Stimulated activated CD8-positive, alpha-beta memory T cell treated with anti-CD3 and anti-CD28 coated beads, Interleukin-7, amount 100 ng/mL, for 24 hours (primary cell): ENCODE measurements at places on chromosomes 2 and 18.

- DNase-seq: no peak
These were observed 1272.7 kb upstream of the TMEFF2 start for GRCh38 chr2:193467276-193467987.

DNA sequence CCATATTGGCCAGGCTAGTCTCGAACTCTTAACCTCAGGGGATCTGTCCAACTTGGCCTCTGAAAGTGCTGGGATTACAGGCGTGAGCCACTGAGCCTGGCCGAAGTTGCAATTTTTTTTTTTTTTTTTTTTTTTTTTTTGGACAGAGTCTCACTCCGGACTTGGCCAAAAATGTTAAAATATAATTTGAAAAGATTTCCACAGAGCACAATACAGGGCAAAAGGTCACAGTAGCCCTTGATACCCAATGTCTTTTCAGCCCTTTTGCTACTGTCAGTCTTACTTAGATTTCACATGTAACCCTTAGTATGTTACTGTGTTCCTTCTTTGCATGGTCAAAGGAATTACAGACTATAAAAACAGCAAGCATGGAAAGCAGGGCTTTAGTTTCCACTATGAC lies 42.6 kb upstream of the MAPRE2 start:
- DNase-seq: no peak

GRCh38 chr2:202750763-202751427 lies 116.1 kb downstream of the FAM117B start:
- DNase-seq: no peak

DNA sequence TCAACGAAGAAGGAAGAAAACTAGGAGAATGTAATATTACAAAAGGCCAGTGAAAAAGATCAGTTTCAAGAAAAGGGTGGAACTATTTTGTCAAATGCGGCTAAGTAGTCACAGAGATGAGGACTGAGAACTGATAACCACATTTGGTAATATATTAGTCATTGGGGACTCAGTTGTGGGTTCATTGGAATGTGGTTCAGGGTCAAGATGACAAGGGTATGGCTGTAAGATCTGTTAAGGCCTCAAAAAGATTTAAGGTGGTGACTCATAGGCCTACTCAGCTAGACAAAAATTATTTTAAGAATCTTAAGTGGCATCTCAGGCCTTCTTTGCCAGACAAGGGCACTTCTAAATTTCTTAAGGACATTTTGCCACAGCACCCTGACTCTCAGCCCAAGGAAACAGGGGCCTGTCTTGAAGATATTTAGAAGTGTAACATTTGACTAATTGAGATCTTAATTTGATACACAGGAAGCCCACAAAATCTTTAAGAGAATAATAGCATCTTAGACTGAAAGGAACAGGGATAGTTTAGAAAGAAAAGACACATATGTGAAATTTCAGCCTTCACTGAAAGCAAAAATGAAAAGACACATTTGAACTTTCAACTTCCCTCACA lies 81.3 kb downstream of the STRADB start:
- no peak for DNase-seq

- no peak for DNase-seq
These were observed 161.2 kb upstream of the PIEZO2 start for GRCh38 chr18:11310476-11311086.

DNA sequence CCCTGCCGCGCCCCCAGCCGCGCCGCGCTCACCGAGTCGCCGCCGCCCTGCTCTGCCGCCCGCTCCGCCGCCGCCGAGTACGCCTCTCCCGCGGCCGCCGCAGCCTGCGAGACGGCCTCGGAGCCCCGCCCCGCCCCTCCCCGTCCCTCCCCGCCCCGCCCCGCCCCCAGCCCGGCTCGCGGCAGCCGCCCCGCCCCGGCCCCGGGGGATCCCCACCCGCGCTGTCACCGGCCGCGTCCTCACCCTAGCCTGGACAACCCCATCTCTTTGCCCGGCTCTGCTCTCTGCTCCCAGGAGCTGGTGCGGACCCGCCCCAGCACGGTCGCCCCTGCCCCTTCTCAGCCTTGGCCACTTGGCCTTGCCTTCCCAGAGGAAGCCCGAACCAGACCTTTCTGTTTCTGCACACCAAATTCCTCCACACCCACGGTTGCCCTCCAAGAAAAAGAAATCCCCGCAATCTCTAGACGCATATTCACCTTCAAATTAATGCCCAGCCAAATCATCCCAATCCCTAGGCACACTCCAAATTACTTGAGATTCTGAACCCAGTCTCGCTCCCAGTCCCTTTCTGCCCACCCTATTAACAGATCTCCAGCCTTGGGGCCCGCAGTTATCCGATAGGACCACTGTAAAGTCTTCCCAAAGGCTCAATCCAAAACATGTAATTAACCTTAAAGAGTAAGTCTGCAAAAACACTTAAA lies at the start of gene CYRIA:
Gene CYRIA (minus strand): TSS at position 87 of the 701 bp plus-strand sequence. CDS start 77,715 bp downstream, outside the sequence.
- DNase-seq: no peak

GRCh38 chr2:71547616-71548285 lies 94.4 kb downstream of the DYSF start:
- no peak for DNase-seq

- no peak for DNase-seq
These were observed 24.8 kb downstream of the GALM start for GRCh38 chr2:38690499-38691420.

DNA sequence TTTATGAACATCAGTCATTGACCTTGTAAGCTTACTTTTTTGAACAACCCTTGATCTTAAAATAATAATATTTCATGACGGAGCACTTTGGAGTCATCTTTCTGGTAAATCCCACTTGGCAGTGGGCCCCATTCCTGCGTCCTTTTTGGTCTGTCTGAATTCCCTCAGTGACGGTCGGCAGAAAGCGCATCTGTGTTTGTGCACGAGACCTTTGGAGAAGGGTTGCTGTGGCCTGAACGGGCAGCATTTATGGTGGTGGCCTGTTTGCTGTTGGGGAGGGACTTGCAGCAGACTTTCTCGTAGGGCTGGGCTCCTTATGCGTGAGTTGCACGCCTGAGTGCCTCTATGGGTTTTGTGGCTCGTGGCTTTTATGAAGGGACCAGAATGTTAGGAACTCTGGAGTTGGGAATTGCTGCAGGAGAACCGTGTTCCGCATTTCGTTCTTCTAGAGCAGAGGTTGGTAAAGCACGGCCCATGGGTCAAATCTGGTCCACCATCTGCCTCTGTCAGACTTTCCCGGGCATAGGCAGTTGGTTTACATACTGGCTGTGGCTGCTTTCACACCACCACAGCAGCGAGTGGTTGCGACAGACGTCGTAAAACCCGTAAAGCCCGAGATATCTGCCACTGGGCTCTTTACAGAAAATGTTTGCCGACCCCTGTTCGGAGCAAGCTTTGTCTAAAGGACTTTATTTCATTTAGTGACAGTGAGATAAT lies 30.8 kb downstream of the LPIN1 start:
- DNase-seq: no peak

DNA sequence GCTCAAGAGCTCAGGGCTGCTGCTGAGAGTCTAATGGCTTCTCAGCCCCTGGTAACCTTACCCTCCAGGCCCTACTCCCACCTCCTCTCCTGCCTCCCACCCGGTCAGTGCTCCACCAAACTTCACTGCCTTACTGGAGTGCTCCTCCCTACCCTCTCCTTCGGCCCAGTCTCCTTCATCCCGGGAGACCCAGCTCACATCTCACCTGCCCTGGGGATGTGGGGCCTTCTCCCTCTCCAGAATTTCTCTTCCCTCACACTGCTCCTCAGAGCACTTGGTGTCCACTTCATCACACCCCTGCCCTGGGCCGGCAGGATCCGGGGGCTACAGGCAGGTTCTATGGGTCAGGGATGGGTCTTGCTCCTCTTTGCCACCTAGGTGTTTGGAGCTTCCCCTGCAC lies 21.6 kb downstream of the PTPN18 start:
- no peak for DNase-seq

DNA sequence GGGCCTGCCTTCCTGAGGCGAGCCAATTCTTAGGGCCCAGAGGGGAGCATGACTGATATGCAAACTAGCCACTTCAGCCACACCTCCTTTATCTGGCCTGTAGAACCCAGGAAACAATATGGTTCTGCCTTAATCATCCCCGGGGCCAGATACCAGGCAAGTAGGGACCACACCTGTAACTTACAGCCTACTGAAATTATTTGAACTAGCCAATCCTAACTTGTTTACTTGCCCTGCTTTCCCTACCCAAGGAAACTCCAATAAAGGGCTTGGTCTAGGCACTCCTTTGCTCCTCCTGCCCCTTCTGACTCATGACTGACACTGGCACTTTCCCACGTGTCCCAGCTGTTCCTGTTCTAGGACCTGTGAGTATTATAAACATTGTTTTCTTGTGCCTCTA lies 57.6 kb downstream of the MYOM1 start:
- no peak for DNase-seq

DNA sequence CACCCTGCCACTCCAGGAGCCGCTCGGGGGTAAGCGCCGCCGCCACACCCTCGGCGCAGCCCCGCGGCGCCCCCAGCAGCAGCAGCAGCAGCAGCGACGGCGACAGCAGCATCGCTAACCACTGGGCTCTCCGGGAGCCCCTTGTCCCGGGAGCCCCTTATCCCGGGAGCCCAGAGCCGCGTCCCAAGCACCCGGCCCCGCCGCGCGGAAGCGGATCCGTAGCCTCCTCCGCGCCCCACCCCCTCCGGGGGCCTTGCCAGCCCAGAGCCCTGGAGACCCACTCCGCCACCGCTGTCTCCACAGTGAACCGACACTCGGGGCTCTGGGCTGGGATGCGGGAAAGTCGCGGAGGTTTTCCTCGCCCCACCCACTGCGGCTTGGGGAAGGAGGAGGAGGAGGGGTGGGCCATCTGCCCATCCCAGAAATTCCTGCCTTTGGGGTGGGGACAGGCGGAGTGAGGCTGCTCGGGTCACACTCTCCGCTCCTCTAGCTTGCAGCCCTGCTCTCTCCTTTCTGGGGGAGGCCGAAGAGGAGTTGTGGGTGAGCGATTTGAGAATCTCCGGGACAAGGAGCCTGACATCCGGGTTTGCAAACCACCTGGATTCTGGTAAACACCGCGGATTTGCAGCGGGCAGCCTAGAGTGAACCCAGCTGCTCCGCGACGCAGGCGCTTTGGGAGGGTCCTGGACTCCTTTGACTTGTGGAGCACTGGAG lies at the start of gene PLA2R1:
Gene PLA2R1 (minus strand): TSS at position 324 of the 714 bp plus-strand sequence. CDS start 212 bp downstream, at position 112.
- no peak for DNase-seq

- no peak for DNase-seq
These were observed 133.2 kb downstream of the ZNF532 start for GRCh38 chr18:58997811-58998337.

DNA sequence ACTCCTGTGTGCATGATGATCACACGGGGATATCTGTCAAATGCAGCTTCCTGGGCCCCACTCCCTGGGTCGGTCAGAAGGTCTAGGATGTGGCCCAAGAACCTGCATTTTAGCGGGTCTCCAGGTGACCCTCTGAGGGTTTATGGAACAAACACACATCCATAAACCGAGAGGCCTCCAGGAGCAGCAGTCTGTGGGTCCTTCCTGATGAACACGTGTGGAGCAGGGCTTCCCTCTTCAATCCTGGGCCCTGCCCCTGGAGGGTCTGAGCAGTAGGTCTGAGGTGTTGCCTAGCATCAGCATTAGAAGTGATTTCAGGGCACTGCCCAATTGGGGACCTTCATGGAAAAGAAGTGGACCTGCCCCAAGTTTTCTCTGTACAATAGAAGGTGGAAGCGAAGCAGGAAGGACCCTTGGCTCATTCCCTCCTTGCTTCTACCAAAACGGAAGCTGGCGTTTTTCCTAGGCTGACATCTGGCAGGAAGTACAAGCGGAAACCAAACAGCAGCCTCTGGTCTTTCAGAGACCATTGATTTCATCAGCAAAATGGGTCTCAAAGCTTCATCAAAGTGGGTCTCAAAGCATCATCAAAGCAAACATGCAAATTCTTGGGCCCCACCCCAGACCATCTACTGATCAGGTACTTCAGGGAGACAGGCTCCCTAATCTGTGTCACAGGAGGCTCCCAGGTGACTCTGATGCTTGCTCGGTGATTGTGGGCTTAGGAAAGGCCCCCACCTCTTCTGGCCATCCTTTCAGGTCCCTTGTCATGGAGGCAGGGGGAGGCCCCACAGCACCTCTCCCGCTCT lies 30.7 kb downstream of the INO80C start:
- no peak for DNase-seq

DNA sequence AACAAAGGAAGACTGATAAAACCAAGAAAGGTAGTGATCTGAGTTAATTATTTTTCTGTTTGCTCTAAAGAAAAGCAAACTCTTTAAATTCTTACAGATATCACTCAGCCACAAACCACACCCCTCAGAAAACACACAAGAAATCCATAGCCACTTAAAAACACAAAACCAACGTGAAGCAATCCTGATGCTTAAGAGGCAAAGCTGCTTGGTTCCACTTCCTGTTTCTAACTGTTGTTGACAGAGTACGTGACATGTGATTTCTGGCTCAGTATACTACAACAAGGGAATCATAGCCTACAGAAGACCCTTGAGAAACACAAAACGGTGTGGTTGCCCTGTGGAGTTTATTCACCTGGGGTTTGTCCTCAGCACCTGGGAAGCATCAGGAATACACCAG lies 240.9 kb upstream of the APCDD1 start:
- no peak for DNase-seq

- no peak for DNase-seq
These were observed 51.2 kb downstream of the WDR75 start for GRCh38 chr2:189492451-189492850.

- DNase-seq: no peak
These were observed 68.6 kb downstream of the ZC3H6 start for GRCh38 chr2:112343827-112344585.

DNA sequence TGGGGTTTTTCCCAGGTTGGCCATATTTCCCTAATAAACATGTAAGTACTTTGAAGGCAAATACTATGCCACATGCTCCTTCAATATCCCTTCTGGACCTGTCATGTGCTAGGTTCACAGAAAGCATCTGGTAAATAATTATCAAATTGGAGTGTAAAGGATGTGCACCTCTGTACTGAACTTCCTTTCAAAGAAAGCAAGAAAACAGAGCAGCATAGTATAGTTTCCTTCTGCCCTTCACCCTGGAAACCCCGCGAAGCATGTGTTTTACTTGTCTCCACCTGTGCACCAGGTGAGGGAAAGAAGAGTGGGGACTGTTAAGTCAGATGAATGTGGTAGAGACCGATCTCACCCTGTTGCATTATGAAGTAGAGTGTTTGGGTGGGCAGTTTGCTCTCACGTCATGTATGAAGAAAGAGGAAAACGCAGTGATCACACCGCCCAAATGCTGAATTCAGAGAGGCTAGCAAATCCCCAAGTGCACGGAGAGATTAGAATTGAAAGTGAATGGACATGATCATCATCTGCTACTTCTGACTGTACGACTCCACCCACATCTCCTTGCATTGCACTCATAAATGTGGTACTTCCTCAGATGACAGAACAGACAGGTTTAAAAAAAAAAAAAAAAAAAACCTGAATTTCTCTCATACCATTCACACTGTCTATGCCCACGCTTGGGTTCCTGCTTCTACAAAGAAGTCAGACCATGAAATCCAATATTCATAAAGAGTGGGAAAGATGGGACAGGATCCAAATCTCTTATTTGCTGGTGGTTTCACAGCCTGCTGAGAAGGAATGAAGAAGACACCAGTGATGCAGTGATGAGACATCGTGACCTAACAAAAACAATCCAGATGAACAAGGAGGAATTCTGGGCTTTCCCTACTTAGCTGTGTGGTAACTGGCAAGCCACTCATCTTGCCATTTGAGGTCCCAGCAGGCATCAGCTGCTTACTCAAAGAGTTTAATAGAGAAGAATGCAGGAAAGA lies 448.6 kb downstream of the BCL11A start:
- DNase-seq: no peak

- no peak for DNase-seq
These were observed 35.6 kb downstream of the COPS8 start for GRCh38 chr2:237121321-237121720.
